ENCODE measurements at places on chromosomes 4 and X. TPM values are rescaled to one million over a fixed set of nuclear protein-coding genes. Genes with fewer than 3 reads are reported as not detected.

CD40LG gene
- total RNA-seq, result not detected

PPAT gene
- total RNA-seq, result 22.9 TPM

PLAC8 gene
- 1.6 TPM for total RNA-seq

DNA sequence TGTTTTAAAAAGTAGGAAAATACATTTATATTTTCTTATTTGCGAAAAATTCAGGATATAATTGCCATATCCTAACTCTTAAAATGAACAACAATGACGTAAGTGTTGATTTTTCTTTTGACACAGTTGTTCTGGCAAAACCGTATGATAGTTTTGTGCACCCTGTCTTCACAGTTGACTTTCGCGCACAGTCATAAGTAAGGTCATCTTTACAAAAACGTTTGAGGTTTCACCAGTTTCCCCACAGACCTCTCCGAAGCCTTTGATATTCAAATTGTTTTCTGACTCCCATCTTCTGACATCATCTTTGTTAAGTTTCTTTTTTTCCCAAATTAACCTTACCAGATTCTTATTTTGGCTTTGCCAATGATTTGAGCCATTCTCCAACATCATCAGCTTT lies 48.1 kb upstream of the ATXN3L start:
- DNase-seq, result no peak

GRCh38 chrX:11172415-11172814 lies 61.3 kb downstream of the HCCS start:
- no peak for DNase-seq

DNA sequence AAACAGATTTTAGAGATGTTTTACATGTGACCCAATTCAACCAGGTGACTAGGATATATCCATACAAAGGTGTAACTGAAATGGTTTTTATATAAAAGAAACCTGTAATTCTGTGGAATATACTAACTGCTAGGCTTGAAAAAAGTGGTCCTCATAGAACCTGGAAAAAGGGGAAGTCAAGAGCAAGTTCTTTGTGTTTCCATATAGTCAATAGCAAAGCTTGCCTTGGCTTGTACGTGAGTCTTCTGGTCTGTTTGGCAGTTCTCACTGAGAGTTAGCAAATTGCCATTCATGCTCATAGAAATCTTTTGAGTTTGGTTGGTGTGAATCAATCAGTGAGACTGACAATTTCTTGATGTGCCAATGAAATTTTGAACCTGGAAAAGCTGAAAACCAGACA lies 79.4 kb upstream of the SMIM10 start:
- no peak for DNase-seq

DNA sequence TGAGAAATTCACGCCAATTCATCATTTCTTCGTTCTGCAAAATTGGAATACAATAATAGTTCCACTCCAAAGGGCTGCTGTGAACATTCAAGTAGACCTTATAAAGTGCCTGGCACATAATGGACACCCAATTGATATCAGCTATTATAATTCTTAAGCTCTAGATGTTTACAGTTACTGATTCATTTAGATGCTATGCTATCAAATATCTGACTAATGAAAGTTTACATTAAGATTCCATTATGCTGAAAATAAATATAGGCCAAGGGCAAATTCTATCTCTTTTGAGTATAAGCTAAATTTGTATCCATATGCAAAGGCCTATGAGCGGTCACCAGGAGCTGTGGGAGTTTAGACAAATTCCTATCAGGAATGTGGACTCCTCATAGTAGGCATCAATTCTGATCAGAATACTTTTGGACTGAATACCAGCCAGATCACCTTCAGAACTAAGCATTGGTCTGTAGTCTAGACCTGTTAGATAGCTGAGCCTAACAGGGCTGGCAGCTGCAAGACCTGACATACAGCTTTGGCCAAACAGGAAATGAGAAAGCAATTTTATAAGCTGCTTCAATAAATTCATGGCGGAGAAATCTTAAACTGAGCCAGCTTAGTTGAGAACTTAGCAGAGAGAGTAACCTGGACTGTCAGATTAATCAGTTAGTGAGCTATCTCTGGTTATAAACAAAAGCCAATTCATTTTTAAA lies 384.3 kb upstream of the ACTRT1 start:
- no peak for DNase-seq

GRCh38 chr4:80876810-80877209 lies 153.7 kb upstream of the BMP3 start:
- no peak for DNase-seq

- peak; percentile 7 for DNase-seq
These were observed 207.8 kb downstream of the ANTXR2 start for GRCh38 chr4:79865201-79865597.

DNA sequence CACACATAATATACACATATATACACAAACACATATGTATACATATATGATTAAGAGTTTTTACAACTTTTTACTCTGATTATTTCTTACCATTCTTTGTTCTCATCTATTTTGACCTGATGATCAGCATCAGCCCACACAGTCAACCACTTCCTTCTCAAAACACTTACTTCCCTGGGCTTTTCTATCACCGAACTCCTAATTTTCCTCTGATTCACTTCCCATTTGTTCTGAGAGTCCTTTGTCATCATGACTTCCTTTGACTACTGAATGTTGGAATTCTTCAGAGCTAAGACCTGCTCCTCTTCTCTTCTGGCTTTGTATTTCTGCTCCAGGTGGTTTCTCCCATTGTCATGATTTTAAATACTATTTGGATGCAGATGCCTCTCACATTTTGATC lies 209.5 kb upstream of the AFF2 start:
- no peak for DNase-seq
